ENCODE measurements at places on chromosomes 4 and X. TPM values are rescaled to one million over a fixed set of nuclear protein-coding genes. Genes with fewer than 3 reads are reported as not detected.

The UGT2B15 gene
- not detected for total RNA-seq

The NAP1L3 gene
- 4.7 TPM for total RNA-seq

The MSANTD1 gene
- total RNA-seq, result 0.29 TPM

The PASD1 gene
- not detected for total RNA-seq

The UFSP2 gene
- 20.9 TPM for total RNA-seq

The GPR82 gene
- total RNA-seq, result not detected

The FAM53A gene
- 2.9 TPM for total RNA-seq

The PRDM8 gene
- 3.5 TPM for total RNA-seq

The ARHGAP4 gene
- 0.31 TPM for total RNA-seq

The FAT4 gene
- 24.1 TPM for total RNA-seq

The TRO gene
- total RNA-seq, result 7.7 TPM

The CAPN6 gene
- not detected for total RNA-seq

The MGAT4D gene
- not detected for total RNA-seq

The ATP8A1 gene
- 2.1 TPM for total RNA-seq

The FAAH2 gene
- total RNA-seq, result not detected

The SUPT20HL2 gene
- not detected for total RNA-seq

The HS3ST1 gene
- 0.49 TPM for total RNA-seq

The COPS4 gene
- total RNA-seq, result 33.9 TPM

The SPP1 gene
- total RNA-seq, result not detected

The MTM1 gene
- total RNA-seq, result 4.0 TPM

The TSPYL2 gene
- total RNA-seq, result 15.4 TPM
